Stimulated activated CD4-positive, alpha-beta T cell treated with anti-CD3 and anti-CD28 coated beads, Interleukin-2, amount 100 ng/mL, for 48 hours (primary cell): ENCODE measurements at places on chromosomes 7 and 10.

GRCh38 chr10:82150123-82150900 is 275.3 kb downstream of the NRG3 start:
- DNase-seq, result no peak

- DNase-seq, result no peak
Observed at GRCh38 chr7:146660839-146661238, 544.2 kb downstream of the CNTNAP2 start.

- no peak for DNase-seq
Observed at GRCh38 chr7:425794-426188, 93.9 kb downstream of the PDGFA start.

DNA sequence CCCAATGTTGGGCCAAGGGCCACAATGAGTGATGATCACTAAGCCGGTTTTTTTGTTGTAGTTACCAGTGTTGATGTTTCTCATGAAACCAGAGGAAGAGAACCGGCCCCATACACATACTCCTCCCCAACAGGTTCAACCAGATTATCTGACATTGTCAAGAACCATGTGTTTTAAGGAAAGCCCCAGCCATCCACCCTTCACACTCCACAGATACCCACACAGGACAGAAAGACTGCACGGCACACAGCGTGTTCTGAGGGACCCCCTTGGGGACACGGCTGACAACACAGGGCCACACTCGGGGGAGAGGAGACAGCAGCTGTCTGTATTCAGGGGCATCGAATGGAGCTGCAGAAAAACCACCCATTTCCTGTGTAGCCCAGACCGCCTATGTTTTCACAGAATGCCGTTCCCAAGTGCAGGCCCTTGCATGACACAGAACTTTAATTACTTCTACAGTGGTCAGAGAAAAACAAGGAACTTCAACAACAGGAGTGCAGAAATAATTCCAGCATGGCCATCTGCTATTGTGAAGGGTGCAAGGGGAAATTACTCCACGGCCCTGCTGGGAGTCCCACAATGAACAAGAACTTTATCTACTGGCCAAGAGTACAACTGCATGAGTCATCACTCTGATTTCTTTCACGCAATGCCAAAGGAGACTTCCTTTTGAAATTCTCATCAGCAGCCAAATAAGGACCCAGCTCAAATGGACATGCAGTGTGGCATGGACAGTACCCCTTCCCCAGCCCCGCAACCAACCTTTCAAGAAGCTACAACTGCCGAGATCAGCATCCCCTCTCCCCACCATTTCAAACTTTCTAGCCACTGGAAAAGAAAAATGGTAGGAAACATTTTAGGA is 2.3 kb downstream of the KLF6 start:
- no peak for DNase-seq

DNA sequence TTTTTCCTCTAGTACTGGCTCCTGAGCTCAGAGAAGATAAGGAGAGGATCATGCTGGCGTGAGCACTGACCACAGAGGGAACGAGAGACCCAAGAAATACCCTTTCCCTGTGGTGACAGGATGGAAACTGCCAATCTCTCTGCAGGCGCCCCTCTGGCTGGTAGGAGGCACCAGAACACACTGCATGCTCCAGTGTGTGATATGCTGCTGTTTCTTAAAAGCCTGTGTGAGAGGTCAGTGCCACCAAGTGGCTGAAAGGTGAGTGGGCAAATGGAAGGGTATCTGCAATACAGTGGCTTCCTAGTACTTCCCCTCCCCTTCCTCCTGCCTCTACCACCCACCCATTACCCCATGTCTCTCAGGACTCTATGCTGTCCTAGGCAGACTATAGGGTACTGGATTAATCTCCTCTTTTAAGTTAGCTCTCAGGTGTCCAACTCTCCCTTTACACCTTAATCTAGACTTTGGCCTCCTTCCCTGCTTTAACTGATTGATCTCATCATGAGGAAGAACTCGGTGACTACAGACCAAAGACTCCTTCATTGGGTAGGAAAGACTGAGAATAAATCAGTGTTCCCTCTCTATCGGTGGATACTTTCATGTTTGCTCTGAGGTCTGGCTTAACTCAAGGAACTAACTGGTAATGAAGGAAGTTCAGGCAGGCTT is 283.6 kb downstream of the ADRA2A start:
- DNase-seq, result no peak

- DNase-seq, result no peak
Observed at GRCh38 chr10:86123715-86124114, 242.9 kb downstream of the GRID1 start.

DNA sequence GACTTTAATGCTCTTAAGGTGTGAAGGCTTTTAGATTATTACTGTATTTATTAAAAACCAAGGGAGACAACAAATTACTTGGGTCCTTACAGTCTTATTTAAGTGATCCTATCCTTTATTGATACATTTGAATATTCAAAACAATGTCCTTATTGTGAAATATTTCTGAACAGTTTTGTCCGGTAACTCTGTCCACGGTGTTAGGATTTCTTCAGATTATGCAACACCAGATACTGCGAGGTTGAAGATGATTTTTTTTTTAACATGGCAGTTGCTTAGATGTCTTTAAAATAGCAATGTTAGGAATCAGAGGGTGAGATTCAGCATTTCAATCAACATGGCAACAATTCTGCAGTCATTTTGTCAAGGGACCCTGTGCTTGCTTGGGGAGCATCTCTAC is 176.5 kb downstream of the CSTF2T start:
- no peak for DNase-seq

DNA sequence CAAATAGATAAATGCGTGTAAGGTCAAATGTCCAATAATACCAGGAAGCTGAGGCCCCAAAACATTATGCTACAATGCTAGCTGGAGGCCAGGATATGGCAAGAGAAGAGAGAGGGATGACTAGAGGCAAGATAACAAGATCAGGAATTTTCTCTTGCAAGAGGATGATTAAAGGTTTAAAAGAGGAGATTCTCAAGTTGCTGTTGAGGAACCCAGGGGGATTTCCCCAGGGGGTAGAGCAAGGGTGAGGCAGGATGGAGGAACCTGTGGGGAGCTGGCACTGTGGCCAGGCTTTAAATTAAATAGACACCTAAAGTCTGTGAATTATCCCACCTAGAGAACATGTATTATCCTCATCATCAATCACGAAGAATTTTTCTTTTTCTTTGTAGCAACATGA is 3.4 kb upstream of the TAS2R60 start:
- DNase-seq, result no peak

DNA sequence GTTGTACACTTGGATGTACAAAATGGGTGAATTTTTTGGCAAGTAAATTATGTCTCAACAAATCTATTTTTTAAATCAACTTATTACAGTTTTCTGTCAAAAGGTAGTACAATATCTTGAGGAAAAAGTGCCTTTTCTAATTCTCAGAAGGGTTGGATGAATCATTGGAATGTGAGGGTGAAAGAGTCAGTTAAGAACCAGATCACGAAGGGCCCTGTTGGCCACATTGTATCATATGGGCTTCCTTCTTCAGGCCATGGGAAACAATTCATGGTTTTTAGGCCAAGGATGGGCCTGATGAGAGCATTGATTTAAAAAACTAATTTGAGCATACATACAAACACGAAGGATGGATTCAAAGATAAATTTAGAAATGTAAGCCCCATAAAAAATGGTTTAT is 503.7 kb downstream of the TNS3 start:
- no peak for DNase-seq

GRCh38 chr10:3672220-3672619 is 112.8 kb downstream of the KLF6 start:
- DNase-seq, result no peak

GRCh38 chr7:140078392-140078791 is 15.6 kb upstream of the PARP12 start:
- no peak for DNase-seq

DNA sequence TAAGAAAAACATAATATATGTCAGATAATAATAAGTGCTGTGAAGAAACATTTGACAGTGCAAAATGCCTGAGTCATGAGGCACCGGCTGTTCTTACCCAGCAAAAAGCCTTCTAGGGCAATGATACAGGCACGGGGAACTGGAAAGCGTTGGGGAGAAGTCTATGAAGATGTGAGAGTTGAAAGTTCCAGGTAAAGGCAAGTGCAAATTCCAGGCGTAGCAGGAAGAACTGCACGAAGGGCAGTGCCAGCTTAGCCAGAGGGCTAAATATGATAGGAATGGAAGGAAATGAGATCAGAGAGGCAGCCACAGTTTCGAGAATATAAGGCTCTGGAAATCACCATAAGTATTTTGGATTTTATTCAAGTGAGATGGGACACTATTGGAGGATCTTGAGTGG is 87.0 kb downstream of the IPMK start:
- DNase-seq, result no peak

- DNase-seq, result peak; percentile 45
Observed at GRCh38 chr10:91163869-91164474, 56.5 kb upstream of the PCGF5 start.

DNA sequence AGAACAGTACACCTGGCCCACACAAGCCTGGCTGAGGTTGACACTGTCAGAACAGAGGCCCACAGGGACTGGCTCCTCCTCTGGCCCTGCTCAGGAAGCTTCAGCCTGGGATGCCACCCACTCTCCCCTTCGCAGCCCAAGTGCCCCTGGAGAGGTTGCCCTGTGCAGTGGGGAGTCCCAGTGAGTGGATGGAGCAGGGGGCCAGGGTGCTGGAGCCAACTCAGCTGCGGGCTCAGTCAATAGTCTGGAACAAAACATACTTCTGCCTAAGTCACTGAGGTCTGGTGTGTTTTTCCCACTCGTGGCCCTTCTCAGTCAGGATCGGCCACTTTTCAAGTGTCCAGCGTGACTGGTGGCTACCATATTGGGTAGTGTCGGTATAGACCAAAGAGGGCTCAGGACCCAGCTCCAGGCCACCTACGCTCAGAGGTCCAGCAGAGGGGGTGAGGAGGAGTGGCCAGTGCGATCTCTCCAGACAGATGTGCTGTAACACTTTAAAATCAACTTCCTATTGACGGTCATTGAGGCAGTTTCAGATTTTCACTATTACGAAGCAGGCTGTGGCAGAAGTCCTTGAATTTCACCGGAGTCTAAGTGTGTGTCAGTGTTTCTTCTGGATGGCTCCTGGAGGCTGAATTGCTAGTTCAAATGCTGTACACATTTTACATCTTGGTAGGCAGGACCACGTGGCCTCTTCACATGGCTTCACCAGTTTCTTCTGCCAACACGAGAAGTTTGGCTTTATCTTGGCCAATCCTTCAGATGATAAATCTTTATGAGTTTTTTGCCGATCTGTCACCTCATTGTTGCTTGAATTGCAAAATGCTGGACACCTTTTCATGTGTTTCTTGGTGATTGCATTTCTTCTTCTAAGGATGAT is 994 bp upstream of the GCK start:
- no peak for DNase-seq

DNA sequence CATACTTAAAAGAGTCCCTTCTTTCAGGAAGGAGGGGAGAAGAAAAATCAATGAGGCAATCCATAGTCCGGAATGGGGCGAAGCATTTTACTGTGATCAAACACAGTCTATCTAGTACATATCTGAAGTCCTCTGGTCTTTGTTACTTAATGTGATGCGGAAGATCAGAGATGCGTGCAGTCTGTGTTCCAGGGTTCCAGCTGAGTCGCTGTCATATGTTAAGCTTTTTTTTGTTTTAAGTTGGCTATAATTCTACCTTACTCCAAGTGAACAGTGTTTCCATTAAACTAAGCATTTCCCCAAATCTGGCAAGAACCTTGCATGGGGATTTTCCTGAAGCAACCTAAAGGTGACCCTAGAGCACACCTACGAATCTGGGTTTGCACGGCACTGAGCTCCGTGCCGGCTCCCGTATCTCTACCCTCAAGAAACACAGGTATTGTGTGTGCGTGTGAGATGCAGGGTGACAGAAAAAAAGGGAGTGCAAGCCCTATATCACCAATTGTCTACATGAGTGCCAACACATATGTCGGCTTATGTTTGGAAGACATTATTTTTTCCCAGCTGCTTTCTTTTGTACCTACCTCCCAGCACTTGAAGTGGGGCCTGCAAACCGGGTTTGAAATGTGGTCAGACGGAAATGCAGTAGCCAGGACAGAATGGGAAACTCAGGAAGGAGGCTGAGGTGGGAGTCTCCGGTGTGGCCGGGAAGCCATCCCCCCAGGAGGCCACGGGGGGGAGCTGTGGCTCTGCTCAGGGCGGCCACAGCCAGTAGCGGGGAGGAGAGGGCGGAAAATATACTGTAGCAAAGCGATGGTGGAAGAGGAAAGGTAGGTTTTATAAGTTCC is 435.8 kb upstream of the MGMT start:
- peak; percentile 32 for DNase-seq

DNA sequence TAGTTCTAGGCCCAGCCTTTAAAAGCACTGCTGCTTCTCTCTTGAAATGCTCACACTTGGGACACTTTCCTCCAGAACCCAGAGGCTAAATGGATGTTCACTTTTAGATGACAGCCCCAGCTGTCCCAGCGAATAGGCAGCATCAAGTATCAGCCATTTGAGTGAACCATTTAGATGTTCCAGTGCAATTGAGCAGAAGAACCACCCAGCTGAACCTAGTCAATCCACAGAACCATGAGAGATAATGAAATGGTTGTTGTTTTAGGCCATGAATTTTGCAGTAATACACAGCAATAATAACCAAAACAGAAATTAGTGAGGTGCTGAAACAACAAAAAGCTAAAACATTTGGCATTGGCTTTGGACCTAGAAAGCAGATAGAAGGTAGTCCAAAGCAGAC is 273.9 kb downstream of the ETV1 start:
- DNase-seq, result no peak

GRCh38 chr10:45339894-45340293 is 24.5 kb upstream of the OR13A1 start:
- DNase-seq, result no peak

GRCh38 chr10:77939561-77940001 is 13.0 kb upstream of the DLG5 start:
- DNase-seq, result no peak

DNA sequence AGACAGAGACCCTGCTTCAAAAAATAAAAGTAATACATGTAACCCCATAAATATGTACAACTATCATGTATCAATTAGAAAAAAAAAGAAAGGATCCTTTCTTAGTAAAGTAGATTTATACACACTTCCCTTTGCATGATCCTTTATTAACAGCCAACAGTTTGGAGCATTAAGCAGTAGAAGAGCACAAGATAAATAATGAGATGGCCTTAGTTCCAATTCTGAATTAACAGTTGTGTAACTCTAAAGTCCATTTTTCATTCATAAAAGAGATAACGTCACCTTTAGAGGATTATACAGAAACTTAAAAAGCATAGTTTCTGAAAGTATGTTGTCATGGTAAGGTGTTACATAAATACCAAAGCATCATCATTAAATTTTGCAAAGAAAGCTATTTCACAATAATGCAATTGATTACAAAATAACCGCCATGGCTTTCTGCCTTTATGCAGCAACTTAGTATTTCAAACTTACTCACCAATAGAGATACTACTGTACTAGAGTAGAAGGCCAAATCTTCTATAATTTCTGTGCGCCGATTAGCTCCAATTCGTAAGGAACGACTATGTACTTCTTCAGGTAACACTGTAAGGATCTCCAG is 40.3 kb downstream of the TNPO3 start:
- no peak for DNase-seq

- DNase-seq, result peak; percentile 63
Observed at GRCh38 chr7:8125680-8126444, 136.1 kb downstream of the ICA1 start.

GRCh38 chr7:71243736-71244410 is 111.9 kb downstream of the GALNT17 start:
- DNase-seq, result no peak
